ENCODE measurements at places on chromosomes 5 and 9. TPM values are rescaled to one million over a fixed set of nuclear protein-coding genes. Genes with fewer than 3 reads are reported as not detected.

- DNase-seq = no peak
Measured at GRCh38 chr5:1772634-1773033, 27.0 kb downstream of the MRPL36 start.

DNA sequence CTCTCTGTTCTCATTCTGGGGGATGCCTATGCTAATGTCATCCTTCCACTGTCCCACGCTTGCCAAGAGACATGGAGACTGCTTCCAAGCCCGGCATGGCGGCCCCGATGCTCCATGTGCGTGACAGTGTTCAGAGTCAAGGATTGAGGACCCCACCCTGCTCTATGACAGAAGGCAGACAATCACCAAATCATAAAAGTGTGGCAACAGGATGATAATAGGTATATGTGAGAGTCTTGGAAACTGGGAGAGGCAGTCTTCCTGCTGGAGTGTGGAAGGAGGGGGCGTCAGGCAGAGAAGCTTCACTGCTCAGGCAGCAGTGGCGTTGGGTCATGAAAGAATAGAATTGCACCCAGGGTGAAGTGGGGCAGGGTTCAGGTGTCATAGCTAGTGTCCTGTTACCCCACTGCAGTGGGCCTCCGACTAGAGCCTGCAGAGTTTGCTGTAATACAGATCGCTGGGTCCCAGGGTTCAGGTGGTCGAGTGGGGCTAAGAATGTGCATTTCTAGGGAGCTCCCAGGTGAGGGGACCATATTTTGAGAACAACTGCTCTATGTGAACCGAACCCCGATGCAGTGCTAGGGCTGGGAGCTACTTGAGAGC, 12.5 kb upstream of the GADD45G start:
- DNase-seq = no peak

DNA sequence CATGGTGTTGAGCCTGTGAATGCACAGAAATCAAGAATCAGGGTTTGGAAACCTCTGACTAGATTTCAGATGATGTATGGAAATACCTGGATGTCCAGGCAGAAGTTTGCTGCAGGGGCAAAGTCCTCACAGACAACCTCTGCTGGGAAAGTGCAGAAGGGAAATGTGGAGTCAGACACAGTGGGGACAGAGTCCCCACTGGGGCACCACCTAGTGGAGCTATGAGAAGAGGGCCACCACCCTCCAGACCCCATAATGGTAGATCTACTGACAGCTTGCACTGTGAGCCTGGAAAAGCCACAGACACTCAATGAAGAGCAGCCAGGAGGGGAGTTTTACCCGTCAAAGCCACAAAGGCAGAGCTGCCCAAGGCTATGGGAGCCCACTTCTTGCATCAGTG, 181.9 kb upstream of the SEMA6A start:
- no peak for DNase-seq

DNA sequence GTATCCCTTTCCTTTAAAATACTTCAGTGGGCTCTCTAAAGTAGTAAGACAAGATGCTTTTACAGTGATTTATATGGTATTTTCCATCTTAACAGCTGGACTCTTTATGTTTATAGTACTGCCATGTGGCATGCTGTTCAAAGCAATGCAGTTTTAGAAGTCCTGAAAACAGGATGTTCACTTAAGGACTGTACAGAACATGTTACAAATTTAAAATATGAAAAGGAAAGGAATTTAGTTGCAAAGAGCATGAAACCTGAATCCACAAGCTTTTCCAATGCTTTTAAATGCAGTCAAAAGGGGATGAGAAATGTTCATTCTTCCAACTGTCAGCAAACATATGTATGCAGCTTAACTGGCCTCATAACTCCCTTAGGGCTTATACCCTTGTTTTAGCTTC, 580.2 kb downstream of the EFNA5 start:
- DNase-seq = no peak

- DNase-seq = no peak
Measured at GRCh38 chr9:125524583-125525355, 182.2 kb downstream of the MAPKAP1 start.

- DNase-seq = no peak
Measured at GRCh38 chr5:32679218-32679617, 31.9 kb upstream of the NPR3 start.

DNA sequence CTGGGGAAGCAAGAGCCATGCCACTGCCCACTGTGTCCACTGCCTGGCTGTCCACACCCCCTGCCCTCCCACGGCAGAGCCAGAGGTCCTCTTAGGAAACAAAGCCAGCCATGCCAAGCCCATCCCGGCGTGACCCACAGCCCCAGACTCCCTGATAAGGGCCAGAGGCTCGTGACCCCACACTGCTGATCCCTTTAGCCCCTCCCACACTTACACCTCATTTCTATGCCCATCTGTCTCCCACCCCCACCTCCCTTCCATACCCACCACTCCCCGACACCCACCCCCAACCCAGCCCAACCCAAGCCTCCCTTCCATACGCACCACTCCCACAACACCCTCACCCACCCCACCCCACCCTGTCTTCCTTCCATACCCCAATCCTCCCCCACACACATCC, 17.3 kb downstream of the PTGES start:
- no peak for DNase-seq

DNA sequence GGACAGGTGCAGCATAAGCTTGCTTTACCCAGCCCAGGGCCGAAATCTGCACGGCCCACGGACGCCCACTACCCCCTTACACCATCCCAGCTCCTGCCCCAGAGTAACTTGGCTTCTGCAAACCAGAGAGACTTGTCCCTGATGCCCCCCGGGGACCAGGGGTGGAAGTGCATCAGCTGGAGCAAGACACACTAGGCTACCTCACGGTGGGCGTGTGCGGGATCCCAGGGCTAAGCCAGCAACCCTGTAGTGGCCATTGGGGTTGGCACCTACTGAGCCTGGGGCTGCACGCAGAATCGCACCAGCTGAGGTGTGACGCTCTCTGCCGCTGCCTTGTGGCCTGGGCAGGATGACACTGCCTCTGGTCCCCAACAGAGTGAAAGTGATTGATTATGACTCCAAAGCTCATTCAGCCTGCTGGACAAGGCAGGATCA, 6.1 kb upstream of the ZNF79 start:
- DNase-seq = no peak

DNA sequence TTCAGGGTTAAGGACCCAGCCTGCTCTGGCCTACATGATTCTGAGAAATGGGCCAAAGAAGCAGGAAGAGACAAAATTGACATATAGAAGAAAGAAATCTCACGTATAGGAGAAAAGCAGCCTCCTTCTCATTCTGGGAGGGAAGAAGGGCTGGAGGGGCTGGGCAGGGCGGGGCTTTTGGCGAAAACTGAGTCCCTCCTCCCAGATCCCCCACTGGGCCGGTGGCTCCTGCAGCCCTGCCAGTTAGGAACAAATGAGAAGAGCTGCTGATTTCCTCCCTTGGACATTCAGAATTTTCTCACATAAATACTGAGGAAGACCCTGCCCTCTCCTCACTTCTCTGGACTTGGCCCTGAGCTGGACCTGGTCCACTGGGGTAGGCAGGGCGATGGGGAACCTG, at the start of gene WNT8A:
Gene WNT8A, plus strand, starts transcription at position 332 of the 400 bp plus-strand sequence. CDS start 95 bp downstream, outside the sequence.
- no peak for DNase-seq

GRCh38 chr5:152405145-152405544, at the start of gene NMUR2:
Gene NMUR2 (minus strand): TSS chr5:152405279. CDS start chr5:152405113, 166 bp downstream.
- DNase-seq = no peak

DNA sequence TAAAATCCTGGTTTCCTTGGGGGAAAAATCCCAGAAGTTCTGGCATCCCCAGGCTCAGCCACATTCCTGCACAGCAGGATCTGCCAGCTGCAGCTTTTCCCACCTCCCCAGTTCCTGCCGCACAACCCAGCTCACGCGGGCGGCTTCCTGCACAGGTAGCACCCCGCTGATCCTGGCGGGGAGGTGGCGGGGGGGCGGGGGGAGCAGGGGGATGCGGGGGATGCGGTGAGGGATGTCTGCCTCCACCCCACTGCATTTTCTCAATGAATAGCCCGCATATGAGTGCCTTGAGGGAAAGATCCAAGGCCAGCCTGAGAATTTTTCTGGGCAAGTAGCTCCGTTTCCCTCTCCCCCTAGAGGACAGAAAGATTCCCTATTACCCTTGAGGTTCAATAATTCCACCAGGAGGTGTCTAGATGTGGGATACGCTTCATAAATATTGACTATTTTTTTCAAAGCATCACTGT, 21.1 kb downstream of the GFPT2 start:
- no peak for DNase-seq

DNA sequence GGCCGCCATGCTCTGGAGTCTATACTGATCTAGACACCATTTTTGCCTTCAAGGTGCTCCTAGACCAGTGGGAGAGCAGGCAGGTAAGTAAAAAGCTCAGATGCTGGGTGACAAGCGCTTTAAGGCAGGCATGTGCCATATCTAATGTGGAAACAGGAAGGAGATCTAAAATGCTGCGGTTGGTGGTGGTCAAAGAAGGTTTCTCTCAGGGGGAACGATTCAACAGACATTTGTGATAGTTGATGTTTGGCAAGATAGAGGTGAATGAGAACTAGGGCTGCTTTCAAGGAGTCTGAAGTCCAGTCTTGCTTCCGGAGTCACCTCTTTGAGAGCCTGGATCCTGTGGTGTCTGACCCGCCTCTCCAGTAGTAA, 146.2 kb upstream of the KLF4 start:
- no peak for DNase-seq

- DNase-seq = no peak
Measured at GRCh38 chr5:18740301-18740700, 1106.0 kb downstream of the TAF11L14 start.

DNA sequence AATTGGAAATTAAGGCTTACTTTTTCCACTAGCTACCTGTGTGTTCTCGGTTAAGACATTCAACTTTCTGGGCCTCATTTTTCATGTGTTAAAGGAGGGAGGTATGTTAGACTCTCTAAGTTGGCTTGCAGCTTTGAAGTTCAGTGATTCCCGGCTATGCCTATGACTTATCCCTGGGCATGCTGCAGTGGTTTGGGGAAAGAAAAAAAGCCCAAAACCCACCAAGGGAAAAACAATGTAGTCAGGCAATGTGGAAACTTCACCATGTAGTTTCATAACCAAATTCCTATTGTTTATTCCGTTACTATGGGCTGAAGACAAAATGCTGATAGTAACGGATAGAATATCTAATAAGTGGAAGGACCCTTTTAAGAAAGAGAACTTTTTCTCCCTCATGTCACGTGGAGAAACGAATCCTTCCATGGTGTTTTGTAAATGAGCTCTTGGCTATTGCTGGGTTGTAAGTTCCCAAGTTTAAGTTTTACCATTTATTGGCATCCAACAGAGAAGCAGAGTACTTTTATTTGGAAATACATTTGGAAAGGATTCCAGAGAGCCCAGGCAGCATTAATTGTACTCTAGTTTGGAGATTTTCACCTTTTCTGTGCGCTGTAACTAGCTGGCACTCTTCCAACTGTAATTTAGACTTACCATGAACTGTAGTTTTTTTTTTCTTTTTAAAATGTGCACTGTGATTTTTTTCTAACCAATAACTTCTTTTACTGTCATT, 84.9 kb upstream of the MPDZ start:
- no peak for DNase-seq

DNA sequence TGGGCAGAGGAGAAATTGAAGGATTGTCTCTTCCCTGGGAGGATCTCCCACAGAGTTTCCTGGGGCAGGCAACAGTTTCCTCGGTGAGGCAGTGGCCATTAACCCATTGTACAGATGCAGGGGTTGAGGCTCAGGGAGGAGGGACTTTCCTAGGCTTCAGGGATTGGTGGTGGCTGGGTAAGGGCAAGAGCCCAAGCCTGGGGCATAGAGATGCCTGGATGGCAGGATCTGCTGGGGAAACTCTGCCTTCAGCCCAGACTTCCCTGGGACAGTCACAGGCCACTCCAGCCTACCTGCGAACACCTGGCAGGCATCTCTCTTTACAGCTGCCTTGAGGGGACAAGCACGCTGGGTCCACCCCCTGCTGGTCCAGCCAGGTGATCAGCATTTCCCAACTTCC, 3.6 kb upstream of the CSF2 start:
- no peak for DNase-seq

- no peak for DNase-seq
Measured at GRCh38 chr9:68871236-68871635, 142.7 kb downstream of the PRKACG start.

GRCh38 chr9:281741-282645, 67.3 kb downstream of the DOCK8 start:
- no peak for DNase-seq

GRCh38 chr5:55638455-55638854, 73.7 kb downstream of the SLC38A9 start:
- DNase-seq = no peak

The TUSC1 gene
- total RNA-seq = not detected

The CDH9 gene
- total RNA-seq = 1.2 TPM

The SIT1 gene
- not detected for total RNA-seq

The ENTREP1 gene
- total RNA-seq = 2.3 TPM

The IRX2 gene
- 32.6 TPM for total RNA-seq
